Adrenal gland (tissue), 19 donors: ENCODE measurements at places on chromosomes 11 and 22. TPM values are rescaled to one million over a fixed set of nuclear protein-coding genes. Genes with fewer than 3 reads are reported as not detected.

GRCh38 chr11:118882491-118882890 is 1.2 kb upstream of the CXCR5 start:
- no peak for DNase-seq

The PRODH gene
- total RNA-seq: 0.33 TPM

The TTC38 gene
- 111 TPM for total RNA-seq

The ADM2 gene
- 0.25 TPM for total RNA-seq

- no peak for DNase-seq
Observed at GRCh38 chr11:86918496-86918895, 36.7 kb downstream of the FZD4 start.

The PGA5 gene
- total RNA-seq: 0.75 TPM

- no peak for DNase-seq
Observed at GRCh38 chr11:72630104-72630852, 43.9 kb downstream of the PDE2A start.

DNA sequence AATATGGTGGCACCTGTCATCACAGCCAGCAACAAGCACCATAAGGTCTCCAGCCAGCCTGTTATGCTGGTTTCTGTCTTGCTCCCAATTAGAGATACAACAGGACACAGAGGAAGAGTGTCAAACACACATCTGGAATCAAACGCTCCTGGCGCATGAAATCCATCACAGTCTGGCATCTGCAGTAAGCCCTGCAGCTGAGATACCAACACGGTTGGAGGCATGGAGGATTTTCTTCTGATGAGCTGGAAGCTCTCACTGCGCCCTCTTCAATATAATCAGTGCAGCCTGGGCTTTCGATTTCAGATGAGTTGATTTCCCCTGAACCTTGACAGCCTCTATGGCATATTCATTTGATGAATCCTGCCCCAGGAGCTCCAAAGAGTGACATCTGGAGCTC is 27.8 kb upstream of the CARS1 start:
- no peak for DNase-seq

The OR51B2 gene
- total RNA-seq: not detected

The OOSP2 gene
- total RNA-seq: not detected
